RKO (cell line): ENCODE measurements at places on chromosomes 2 and 18.

- no peak for DNase-seq
Measured at GRCh38 chr2:71478806-71479205, 25.4 kb downstream of the DYSF start.

GRCh38 chr2:187614756-187615155 is 60.5 kb upstream of the TFPI start:
- DNase-seq = no peak

GRCh38 chr18:50170004-50170403 is 24.9 kb downstream of the MYO5B start:
- no peak for DNase-seq

- no peak for DNase-seq
Measured at GRCh38 chr2:8841932-8842331, 4.5 kb upstream of the KIDINS220 start.

- DNase-seq = no peak
Measured at GRCh38 chr2:26463244-26464192, 14.4 kb downstream of the OTOF start.

GRCh38 chr2:97764559-97765263 is 51.3 kb downstream of the ZAP70 start:
- DNase-seq = no peak

DNA sequence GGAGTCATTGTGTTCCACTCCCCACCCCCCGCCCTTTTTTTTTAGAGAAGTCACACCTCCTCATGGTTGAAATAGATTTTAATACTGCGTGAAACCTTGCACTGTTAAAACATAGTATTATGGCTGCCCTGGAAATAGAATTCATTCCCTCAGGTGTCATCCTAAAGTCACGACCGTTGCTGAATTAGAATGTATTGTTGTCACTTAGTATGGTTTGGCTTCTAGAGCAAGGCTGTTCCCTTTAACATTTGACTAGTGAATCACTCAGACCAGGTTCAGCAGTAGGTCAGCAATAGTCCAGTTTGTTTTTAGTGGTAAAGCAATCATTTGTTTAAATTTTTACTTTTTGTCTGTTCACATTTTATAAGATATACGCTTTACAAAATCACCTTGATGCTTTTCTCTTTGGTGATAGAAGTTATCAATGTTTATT is 1.2 kb downstream of the BABAM2 start:
- DNase-seq = peak; percentile 49

DNA sequence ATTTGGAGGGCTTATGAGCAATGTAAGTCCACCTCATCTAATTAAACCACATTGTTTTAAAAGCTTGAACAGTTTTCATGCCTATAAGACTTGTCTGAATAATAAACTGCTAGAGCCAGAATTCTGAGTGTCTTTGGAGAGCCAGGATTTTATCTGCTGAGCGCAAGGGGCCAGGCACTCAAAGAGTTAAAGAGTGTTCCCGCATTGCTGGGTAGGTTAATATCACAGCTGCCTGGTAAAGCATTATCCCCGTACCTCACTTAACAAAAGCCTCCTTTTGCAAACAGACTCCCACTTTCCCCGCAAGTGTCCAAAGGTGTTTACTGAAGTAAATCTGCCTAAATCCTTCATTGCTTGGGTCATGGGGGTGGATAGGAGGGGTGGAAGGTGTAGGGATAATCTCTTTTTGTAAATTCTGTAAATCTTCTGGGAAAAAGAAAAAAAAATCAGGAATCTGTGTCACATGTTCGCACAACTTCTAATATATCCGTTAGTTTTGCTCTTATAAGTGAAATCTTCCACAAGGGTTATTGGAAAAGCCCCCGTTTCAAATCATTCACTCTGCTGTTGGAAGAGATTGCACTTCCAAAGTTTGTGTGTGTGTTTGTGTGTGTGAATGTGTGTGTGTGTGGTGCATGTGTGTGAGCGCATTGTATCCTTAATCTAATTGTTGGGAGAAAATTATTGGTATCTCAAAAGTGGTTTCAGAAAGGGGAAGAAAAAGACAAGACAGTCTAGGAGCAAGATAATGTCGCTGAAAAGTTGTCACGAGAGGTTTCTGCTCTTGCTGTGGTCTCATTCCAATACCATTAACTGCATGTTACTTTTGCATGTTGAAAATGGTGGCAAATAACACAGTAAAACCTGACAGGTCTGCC is 10.7 kb downstream of the ZEB2 start:
- no peak for DNase-seq

- no peak for DNase-seq
Measured at GRCh38 chr2:168780669-168781071, 21.8 kb upstream of the NOSTRIN start.

- DNase-seq = no peak
Measured at GRCh38 chr2:141940709-141941108, 190.1 kb downstream of the LRP1B start.

GRCh38 chr2:17012297-17012696 is 346.7 kb upstream of the CYRIA start:
- DNase-seq = no peak

DNA sequence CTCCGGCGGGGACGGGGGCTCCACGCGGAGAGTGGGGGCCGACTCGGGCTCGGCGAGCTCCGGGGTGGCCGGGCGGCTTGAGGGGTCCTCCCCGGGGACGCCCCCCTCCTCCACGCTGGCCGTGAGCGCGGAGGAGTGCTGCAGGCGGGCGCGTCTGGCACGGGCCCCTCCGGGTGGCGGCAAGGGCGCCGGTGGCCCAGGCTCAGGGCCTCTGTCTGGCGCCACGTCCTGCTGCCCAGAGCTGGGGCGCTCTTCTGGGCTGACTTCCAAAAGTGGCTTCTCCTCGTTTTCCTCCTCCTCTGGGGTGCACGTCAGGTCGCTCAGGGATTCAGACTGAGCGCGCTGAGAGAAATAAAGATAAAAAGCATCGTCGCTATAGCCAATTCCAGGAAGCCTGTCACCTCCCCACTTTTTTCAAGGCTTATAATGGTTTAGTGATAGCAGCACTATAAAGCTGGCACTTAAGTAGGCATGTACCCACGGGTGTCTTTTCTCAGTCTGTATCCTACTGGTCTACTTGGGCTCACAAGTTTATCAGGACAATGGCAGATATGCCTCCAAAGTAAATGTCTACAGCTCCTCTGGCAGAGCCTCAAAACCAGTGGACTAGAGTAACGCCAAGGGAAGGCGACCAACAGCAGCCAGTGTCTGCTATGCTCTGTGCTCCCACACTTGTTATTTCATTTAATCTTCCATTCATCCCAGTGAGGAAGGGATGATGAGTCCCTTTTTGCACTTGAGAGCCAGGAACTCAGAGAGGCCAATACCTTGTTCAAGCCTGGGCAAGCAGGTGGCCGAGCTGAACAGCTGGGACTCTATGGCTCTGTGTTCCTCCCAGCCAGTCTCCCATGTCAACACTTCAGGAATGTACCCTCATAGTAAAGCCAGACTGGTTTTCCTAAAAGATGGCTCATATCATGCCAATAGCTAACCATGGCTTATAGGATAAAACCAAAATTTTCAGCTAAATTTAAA is 92.6 kb upstream of the MGAT4A start:
- no peak for DNase-seq

GRCh38 chr2:9149388-9149660 is 57.3 kb upstream of the ASAP2 start:
- no peak for DNase-seq

DNA sequence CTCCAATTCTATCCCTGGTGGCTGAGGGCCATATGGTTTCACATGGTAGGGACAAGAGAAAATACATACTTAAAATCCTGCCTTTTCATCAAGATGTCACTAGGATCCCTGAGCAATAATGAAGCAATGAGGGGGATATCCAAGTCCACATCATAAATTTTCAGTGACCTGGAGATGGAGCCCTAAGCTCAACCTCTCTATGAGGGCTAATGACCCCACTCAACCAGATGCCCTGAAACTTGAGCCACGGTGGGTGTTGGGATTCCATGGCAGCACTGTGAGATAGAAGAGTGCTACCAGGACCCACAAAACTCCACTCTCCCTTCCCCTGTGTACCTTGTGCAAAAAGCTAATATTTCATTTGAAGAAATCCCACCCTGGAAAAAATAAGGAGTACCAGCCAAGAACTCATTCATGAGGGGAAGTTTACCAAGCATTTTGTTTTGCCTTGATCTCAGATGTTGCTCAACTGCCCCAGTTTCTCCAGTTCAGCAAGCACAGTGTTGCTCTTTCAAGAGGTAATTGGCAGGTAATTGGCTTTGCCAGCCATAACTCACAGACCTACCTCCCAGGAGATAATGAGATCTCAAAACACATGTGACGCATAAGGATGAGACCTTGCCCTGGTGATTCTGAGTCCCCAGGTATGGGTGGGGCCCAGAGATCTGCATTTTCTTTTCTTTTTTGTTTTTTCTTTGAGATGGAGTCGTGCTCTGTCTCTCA is 51.0 kb upstream of the TTC39C start:
- DNase-seq = no peak

GRCh38 chr2:215269397-215270117 is 42.3 kb upstream of the ATIC start:
- DNase-seq = peak; percentile 72

- no peak for DNase-seq
Measured at GRCh38 chr2:147560810-147561535, 283.9 kb upstream of the ACVR2A start.

GRCh38 chr2:142134911-142135310 is 4.1 kb upstream of the LRP1B start:
- no peak for DNase-seq

- no peak for DNase-seq
Measured at GRCh38 chr18:10336749-10337350, 117.6 kb upstream of the APCDD1 start.

GRCh38 chr18:62784966-62785413 is 69.6 kb downstream of the PHLPP1 start:
- no peak for DNase-seq

GRCh38 chr2:156937430-156937829 is 320.1 kb upstream of the GALNT5 start:
- DNase-seq = no peak

DNA sequence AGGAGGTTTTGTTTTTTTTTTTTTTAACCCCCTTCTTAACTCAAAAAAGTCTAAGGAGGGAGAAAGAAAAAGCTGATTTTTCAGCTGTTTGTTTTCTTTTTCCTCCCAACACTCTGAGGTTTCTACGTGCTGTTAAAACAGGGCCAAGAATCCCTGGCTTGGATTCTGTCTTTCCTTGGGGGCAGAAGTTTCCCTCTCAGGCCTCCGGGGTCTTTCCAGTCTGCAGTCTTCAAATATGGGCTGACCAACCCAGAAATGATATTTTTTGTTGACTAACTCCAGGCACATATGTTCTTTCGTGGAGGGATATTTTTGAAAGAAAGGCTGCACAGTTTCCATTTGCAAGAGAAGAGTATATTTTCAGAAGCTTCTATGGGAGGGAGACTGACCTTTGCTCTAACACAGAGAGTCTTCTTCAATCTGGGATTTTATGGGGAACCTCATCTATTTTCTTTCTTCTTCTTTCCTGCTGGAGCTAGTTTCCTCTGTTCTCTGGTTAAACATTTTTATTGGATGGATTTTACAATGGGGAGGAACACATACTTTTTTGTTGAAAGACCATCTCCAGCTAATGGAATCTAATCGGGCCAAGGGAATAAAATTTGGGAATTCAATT is 93.3 kb upstream of the SPRED2 start:
- no peak for DNase-seq

- DNase-seq = no peak
Measured at GRCh38 chr2:156480376-156480775, 44.2 kb downstream of the GPD2 start.

- DNase-seq = no peak
Measured at GRCh38 chr2:236823041-236823629, 253.5 kb downstream of the ACKR3 start.

- no peak for DNase-seq
Measured at GRCh38 chr2:56565143-56565542, 381.4 kb downstream of the CCDC85A start.

DNA sequence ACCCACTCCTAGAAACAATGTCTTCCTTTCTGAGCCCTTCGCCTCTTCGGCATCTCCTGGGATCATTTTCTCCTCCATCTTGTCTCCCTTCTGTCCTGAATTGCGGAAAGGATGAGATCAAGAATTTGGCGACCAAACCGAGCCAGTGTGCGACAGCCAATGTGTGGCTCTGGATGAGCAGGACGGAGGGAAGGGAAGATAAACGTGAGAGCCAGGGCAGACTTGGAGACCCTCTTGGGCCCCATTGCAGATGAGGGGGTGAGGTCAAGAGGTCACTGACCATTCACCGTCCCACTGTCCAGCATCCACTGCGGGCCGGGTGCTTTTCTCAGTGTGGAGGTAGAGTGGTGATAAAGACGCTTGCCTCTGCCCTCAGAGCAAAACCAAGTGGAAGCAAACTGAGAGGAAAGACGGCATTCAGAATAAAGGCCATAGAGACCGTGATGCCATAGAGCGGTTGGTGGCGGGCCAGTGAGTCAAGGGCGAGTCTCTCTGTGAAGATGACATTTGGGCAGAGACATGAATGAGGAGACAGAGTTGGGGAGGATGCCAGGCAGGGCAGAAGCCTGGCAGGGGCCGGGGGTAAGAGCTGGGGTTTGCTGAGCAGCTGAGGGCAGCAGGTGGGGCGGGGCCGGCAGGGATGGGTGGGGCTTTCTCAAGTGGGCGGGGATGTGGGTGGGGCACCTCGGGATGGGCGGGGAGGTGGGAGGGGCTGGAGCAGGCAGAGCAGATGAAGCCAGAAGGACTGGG is 55.6 kb downstream of the ACAA2 start:
- DNase-seq = no peak

DNA sequence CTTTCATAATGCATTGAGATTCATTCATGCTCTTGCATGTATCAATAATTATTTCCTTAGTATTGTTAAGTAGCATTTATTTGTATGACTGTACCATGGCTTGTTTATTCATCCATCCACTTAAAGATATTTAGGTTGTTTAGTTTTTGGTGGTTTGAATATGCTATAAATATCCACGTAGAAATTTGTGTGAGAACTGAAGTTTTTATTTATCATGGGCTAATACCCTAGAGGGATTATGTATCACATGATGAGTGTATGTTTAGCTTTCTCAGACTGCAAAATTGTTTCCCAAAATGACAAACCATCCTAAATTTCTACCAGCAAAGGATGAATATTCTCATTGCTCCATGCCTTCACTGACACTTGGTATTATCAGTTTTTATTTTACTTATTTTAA is 55.2 kb downstream of the CSRNP3 start:
- DNase-seq = no peak

GRCh38 chr18:74896390-74896991 is 298.8 kb downstream of the ZNF407 start:
- DNase-seq = no peak

GRCh38 chr2:207704671-207705070 is 6.8 kb upstream of the CCNYL1 start:
- no peak for DNase-seq

- no peak for DNase-seq
Measured at GRCh38 chr2:133484106-133484505, 84.2 kb downstream of the NCKAP5 start.

GRCh38 chr2:200618590-200619021 is 32.8 kb downstream of the AOX1 start:
- DNase-seq = no peak
